Cardiac muscle cell (in vitro differentiated cells and primary cell): ENCODE measurements at places on chromosomes 1 and 21. TPM values are rescaled to one million over a fixed set of nuclear protein-coding genes. Genes with fewer than 3 reads are reported as not detected.

DNA sequence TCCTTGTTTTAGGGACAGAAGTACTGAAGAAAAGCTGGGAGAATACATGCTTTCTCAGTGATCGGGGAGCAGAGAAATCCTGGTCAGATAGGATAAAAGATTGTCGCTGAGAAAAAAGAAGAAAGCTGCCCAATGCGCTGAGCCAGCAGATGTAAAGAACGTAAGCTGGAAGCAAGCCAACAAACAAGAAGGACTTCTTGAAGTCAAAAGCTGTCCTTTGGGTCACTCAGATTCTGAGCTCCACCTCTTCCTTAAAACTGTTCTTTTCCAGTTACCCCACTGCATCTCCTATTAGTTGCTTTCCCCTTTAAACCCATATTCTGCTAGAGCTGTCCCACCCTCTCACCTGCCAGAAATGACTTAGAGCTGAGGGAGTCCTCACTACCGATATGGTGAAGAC is 64.8 kb downstream of the GPR137B start:
- DNase-seq: peak; percentile 17

- no peak for DNase-seq
Observed at GRCh38 chr1:19348441-19349198, 36.5 kb downstream of the SLC66A1 start.

GRCh38 chr21:37462087-37462861 is 95.7 kb downstream of the DYRK1A start:
- DNase-seq: no peak

Gene ZNF648
- total RNA-seq: 0.12 and 0.39 TPM in 2 replicates

Gene ETV3L
- total RNA-seq: not detected in 2 replicates

GRCh38 chr21:35077466-35077865 is 28.4 kb upstream of the RUNX1 start:
- DNase-seq: no peak

DNA sequence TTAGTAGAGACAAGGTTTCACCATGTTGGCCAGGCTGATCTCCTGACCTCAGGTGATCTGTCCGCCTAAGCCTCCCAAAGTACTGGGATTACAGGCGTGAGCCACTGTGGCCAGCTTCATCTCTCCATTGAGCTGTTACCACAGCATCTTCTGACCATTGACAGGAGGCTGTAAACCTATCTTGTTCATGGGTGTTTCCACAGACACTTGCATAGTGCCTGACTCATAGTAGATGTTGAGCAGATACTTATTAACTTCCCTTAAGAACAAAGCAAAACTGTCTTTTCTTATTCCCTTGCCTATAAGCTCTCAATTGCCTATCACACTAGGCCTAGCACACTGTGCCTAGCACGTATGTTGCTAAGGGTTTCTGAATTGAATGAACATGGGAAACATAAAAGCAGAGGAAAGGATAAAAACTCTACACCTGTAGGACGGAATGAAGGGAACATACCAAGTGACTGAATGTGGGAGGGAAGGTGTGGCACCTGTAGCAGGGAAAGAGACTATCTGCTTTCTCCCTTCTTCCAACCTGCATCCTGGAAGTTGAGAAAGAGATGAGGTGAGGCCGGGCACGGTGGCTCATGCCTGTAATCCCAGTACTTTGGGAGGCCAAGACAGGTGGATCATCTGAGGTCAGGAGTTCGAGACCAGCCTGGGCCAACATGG is 1.2 kb upstream of the C1orf54 start:
- no peak for DNase-seq

GRCh38 chr1:64881281-64881680 is 85.1 kb downstream of the JAK1 start:
- no peak for DNase-seq

DNA sequence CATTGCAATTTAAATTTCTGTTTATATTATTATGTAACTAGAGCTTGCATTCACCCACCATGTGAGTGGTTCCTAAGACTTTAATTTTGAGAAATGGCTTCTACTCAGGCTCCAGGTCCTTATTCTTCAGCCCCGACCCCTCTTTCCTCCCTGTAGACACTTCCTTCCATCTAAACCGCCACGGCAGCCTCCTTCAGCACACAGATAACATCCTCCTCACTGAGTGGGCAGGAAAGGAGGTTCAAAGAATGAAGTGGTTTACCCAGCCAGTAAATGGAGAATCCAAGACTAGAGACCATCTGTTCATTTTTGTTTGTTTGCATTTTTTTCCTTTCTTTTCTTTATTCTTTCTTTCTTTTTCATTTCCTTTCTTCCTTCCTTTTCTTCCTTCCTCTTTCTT is 37.1 kb upstream of the SOD1 start:
- DNase-seq: no peak

- no peak for DNase-seq
Observed at GRCh38 chr1:9332513-9333143, 39.9 kb downstream of the SPSB1 start.

DNA sequence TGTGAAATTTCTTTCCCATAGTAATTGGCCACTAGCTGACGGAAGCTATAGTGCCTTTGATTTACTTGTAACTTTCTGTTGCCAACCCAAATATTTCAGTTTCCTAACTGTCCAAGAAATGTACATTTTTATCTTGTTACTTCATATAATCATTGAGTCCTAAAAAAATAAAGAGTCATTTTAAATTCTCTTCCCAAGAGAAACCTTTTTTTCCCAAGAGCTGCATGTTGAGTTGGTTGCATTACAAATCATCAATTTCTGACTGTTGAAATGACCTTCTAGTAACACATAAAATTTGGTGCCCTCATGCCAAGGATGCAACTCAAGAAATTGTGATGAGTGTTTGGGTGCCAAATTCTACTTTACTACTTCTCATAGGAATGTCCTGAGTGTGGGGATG is 61.0 kb downstream of the HMCN1 start:
- DNase-seq: no peak

GRCh38 chr1:214440219-214440965 is 111.0 kb downstream of the PTPN14 start:
- no peak for DNase-seq

DNA sequence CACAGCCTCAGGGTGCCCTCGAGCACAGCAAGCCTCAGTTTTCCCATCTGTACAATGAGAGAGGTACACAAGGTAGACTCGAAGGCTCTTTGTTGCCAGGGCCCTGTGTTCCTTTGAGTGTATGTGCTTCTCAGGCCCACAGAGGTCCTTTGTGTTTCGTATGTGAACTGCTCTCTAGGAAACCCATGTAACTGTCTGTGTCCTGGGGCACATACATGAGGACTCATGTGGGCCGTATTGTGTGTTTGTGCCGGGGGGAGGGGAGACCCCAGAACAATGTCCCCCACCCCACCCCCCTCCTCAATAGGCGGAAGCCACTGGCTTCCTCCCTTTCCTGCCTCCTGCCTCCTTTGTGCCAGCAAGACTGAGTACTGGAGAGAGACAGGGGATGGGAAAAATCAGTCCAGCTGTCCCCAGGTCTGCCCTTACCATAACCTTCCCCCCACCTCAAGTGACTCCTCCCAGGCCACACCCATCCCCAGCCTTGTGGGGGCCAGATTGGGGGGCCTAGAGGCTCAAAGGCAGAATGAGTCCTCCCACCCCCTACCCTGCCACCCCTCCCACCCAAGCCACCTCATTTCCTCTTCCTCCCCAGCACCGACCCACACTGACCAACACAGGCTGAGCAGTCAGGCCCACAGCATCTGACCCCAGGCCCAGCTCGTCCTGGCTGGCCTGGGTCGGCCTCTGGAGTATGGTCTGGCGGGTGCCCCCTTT is at the start of gene TIE1:
TSS of gene TIE1 (plus strand) at position 605 of the 717 bp plus-strand sequence. CDS start at position 695, 90 bp downstream.
- no peak for DNase-seq

Gene TFF1
- not detected in 2 replicates for total RNA-seq

DNA sequence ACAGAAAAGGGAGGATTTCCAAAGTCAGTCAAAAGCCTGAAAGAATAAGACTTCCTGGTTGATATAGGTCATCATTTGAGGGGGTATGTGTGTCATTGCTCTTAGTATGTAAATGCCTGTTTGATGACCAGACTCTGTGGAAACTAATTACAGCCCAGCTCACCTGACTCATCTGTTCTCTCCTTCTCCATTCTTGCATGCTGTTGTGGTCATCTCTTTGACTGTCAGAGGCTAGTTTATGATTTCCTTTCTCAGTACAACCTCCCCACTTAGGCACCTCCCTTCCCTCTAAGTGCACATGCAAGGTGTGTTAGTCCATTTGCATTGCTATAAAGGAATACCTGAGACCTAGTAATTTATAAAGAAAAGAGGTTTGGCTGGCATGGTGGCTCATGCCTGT is 2.4 kb upstream of the C1orf116 start:
- no peak for DNase-seq

Gene FCRL4
- total RNA-seq: not detected in 2 replicates

Gene SYT14
- total RNA-seq: 0.36 and 0.70 TPM in 2 replicates

Gene TPR
- 43.7 and 76.8 TPM in 2 replicates for total RNA-seq

Gene KRTAP10-12
- not detected in 2 replicates for total RNA-seq

Gene NUDT17
- total RNA-seq: 19.7 and 23.1 TPM in 2 replicates

Gene NCAM2
- total RNA-seq: 0.45 and 2.5 TPM in 2 replicates

- no peak for DNase-seq
Observed at GRCh38 chr1:82377201-82377884, 576.6 kb downstream of the ADGRL2 start.

- no peak for DNase-seq
Observed at GRCh38 chr1:36755303-36756230, 272.9 kb upstream of the CSF3R start.

Gene CFAP45
- total RNA-seq: 0.14 TPM in 1 of 2 replicates, not detected in the other

DNA sequence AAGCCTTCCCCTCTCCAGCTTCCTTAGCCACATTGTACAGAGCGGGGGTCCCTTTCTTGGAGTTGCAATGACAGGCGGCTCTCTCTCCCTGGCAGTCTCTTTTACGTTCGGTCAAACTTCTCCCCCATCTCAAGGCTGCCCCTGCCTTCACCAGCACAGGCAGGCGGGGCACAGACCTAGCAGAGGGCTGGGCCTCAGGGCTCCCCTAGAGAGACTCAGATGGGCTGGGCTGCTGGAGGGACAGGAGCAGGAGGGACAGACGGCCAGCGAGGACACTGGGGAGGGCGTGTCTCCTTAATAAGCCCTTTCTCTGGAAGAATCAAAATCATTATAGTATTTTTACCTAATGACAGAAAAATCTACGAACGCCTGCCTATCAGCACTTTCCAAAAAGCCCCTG is 79.6 kb downstream of the CASZ1 start:
- no peak for DNase-seq

- DNase-seq: no peak
Observed at GRCh38 chr1:230175163-230175747, 108.2 kb downstream of the GALNT2 start.

Gene KIAA0040
- total RNA-seq: 1.6 and 1.9 TPM in 2 replicates
